ENCODE measurements at places on chromosomes 5 and 9. TPM values are rescaled to one million over a fixed set of nuclear protein-coding genes. Genes with fewer than 3 reads are reported as not detected.
A peak's percentile ranks its signal among the peaks of the same experiment; 100 is the strongest.

GRCh38 chr9:89497257-89497963 is 503 bp downstream of the SEMA4D start:
- DNase-seq: no peak

Gene FAM120AOS
- polyA plus RNA-seq: 38.7 TPM

- DNase-seq: peak; percentile 36
Observed at GRCh38 chr5:17441351-17441750, 56.7 kb upstream of the TAF11L2 start.

GRCh38 chr9:99296291-99296951 is 74.3 kb downstream of the SEC61B start:
- DNase-seq: no peak

DNA sequence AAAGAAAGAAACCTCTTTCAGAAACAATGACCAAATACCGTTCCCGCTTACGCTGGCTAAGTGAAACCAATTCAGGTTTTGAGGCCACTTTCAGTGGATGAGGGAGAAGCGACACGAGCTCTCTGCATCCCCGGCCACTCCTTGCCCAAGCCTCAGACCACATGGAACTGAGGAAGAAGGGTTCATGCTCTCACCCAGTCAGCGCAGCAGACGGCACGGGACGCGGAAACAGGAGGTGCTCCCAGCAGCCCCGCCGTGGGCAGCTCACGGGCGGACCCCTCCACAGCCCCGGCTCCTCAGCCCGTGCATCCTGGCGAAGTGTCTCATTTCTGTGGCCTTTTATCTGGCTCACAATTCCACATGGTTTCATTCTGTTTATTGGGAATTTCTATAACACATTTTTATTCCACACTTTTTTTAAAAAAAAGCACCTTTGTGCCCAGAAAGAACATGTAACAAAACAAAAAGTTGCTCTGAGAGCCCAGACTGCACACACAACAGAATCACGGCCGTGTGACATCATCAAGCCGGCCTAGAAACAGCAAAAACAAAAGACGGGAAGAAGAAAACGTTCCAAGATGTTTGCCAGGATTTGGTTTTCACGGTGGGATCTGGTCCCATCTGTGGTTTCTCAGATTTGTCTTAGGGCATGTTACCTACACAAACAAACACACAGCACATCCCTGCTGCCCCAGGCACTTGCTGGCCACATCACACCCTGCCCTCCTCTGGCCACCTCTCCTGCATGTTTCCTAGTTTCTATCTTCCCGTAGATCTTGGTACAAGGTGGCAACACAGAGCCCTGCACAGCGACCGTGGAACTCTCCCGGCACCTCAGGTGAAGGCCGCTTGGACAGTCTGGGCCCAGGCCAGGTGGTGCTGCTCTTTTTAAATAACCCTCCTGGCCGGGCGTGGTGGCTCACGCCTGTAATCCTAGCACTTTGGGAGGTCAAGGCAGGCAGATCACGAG is 16.2 kb downstream of the QSOX2 start:
- no peak for DNase-seq

- no peak for DNase-seq
Observed at GRCh38 chr5:123046222-123046621, 9.7 kb upstream of the PPIC start.

Gene OTP
- polyA plus RNA-seq: 0.03 TPM

GRCh38 chr5:171152382-171152781 is 156.7 kb upstream of the TLX3 start:
- DNase-seq: peak; percentile 2

Gene GLDC
- 16.7 TPM for polyA plus RNA-seq

- no peak for DNase-seq
Observed at GRCh38 chr5:178314961-178315820, 82.6 kb upstream of the PHYKPL start.

GRCh38 chr5:116237917-116238500 is 153.2 kb downstream of the COMMD10 start:
- DNase-seq: peak; percentile 16

DNA sequence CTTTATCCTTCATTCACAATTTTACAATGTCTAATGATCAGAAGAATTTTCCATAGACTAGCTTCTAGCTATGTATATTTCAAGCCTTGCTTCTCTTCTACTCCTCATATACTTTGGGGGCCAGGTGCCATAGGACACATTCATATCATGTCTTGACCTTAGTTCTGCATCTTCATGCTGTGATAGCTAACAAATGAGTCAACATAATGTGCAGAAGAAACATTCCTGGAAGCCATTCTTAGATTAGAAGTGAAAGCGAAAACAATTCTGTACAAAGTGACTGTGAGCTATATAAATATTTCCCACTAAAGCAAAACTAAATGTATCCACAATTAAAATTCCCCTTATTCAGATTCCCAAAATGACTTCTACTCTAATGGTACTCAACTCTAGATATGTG is 320.2 kb upstream of the NREP start:
- DNase-seq: no peak
